ENCODE measurements at places on chromosomes 6 and 20.

DNA sequence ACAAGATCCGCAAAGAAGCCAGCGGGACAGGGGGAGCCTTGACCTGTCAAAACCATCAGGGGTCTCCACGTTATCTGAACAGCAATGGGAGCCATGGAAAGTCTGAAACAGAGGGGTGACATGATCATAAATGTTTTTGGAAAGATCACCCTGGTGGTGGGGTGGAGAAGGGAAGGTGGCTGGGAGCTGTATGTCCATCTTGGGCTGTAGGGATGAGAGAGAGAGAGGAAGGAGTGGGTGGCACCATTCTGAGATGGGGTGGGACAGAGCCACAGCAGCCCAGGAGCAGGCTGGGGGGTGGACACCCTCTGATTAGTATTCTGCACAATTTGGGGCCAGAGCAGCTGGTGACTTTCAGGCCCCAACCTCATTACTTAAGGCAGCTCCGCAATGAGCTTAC, 30.1 kb downstream of the ANKRD60 start:
- no peak for DNase-seq

DNA sequence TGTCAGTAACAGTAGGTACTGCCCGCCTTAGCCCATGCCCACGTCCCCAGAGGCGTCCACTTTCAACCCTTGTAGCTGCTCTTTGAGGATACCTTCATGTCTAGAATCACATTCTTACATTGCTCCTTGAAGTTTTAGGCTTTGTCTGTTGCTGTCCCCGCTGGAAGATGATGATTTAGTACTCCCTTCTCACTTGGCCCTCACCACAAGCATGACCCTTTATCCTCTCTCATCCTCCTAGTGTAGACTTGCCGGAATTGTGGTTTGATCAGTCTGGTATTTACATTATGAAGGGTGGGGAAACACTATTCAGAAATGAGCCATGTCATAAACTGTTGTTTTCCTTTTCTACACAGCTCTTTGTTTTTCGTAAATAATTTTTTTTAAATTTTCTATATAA, 87.4 kb downstream of the ARID1B start:
- DNase-seq = no peak

DNA sequence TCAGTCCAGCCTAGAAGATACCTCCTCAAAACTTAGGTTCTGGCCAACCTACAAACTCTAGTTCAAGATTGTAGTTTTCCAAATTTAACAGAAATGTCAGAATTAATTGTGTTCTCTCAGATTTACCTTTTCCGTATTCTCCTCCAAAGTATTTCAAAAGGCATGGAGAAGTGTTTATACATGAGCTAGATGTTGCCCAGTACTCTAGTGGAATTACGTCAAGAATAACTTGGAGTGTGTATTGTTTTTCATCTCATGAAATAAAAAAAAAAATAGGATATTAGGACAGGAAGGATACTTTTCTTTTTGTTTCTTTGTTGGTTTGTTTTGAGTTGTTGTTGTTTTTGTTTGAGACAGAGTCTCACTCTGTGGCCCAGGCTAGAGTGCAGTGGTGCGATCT, 32.3 kb upstream of the MARCKS start:
- DNase-seq = no peak

DNA sequence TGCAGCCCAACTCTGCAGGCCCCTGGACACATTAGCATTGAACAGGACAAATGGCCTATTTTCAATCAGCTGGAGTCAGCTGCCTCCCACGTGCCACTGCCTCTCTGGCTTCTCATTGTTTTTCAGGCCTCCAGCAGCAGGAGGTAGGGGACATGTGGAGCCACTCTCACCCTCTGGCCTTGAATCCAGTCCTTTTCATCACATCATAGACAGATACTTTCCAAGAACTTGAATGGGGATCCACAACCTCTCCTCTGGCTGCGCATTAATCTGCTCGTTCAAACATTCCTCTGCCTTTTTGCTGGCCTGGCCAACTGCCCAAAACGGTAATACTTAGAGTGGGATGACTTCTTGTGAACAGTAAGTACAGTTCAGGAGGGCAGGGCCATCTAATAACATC, 592.3 kb downstream of the PKHD1 start:
- DNase-seq = no peak

GRCh38 chr6:25458485-25458884, 179.3 kb downstream of the CARMIL1 start:
- DNase-seq = no peak

DNA sequence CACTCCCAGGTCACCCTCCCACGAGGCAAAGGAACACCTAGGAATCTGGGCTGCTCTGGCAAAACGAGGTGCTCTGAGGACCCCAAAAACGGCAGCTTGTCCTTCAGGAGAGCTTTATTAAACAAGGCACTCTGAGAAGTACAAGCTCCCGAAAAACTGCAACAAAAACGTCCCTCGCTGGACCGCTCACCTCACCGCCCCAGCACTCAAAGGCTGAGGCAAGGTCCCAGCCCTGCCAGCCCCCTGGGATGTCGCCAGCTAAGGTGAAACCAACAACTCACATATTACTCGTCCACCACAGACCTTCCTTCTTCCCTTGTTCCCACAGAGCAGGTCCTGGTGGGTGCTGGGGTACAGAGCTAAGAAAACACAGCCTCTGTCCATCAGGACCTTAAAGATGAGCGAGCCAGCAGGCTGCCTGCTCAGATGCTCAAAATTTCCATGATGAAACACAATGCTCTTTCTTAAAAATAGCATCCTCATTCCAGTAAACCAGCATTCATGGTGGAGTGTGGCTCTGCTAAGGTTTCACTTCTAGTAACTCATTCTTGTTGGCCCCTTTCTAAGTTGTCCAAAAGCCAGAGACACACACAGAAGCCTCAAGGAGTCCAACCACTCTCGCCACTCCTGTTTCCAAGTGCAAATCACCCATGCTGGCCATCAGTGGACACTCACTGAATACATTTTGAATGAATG, 35.9 kb downstream of the ATP9A start:
- no peak for DNase-seq

DNA sequence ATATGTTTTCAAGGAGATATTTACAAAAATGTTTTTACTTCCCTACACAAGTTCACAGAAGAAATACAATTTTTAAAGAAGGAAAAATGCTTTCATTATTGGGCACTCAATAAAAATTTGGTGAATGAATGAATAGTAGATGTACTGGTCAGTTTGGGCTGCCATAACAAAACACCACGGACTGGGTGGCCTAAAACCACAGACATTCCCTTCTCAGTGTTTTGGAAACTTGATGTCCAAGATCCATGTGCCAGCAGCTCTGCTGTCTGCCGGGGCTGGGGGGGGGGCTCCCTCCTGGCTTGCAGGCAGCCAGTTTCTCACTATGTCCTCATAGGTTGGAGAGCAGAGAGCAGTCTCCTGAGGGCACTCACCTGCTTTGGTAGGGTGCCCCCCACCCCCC, 62.0 kb downstream of the FAM120B start:
- no peak for DNase-seq

- DNase-seq = no peak
These were observed 493.3 kb upstream of the MARCKS start for GRCh38 chr6:113363866-113364265.

DNA sequence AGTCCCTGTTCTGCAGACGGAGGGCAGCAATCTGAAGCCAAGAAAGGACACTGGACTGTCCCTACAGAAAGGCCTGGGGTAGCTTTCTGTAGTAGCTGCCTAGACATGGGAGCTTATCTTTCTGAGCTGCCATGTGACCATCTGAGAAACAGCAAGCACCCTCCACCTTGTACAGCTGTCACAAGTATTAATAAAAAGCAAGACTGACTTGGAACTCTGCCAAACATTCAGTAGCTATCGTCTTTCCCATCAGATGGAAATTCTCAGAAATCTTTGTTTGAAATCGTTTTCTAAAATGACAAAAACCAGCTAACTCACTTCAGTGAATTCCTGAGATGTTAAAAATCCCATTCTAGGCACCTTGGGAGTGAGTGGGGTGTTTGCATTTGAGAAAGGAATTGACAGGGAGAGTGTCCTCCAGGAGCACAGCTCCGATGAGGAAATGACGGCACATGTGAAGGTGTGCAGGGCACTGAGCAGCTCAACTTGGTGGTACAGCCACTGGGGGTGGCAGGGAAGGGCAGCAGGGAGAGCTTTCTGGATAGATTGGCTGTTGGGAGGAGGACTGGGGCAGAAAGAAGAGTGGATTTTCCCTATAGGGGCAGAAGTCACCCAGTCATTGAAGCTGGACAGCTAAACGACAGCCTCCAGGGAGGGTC, 24.5 kb downstream of the ACSS1 start:
- no peak for DNase-seq

GRCh38 chr20:60589623-60590022, 631.4 kb downstream of the CDH26 start:
- no peak for DNase-seq

DNA sequence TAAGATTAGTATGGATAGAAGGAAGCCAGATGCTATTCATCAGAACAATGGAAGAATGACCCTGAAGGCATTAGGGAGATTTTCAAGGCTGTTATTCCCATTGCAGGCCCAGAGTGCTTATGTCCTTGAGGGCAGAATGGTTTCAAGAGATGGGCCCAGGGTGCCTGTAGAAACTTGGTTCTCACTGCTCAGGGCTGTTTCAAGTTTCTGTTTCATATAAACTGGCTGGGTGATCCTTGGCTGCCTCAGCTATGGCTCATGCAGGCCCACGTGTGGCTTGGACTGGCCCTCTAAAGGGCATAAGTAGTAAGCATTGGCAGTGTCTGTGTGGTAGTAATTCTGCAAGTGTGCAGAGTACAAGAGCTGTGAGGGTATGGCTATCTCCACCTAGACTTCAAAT, 540.9 kb upstream of the MAN1A1 start:
- no peak for DNase-seq

DNA sequence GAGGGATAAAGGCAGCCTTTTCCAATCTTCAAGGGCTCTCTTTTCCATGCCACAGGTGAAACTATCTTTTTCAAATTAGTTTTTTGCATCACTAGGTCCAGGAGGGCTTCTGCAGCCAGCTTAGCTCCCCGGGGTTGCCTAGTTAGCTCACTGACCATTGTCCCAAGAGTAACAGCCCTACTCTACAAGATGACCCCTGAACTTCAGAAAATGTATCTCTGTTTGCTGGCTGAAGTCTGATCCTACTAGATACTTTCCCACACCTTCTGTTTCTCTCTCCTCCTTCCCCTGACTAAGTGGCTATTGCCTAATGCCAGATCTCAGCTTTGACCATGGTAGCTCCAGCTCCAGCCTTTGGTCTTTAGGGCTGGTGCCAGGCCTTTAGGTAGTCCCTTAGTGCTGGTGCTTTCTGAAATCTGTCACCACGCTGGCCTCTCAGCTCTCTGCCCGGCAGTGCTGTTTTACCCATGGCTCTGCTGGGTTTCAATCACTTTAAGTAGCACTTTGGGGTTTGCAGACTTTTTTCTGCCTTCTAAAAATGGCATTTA, 255.1 kb downstream of the RNGTT start:
- no peak for DNase-seq

- DNase-seq = no peak
These were observed 19.4 kb downstream of the COL11A2 start for GRCh38 chr6:33172688-33173534.

GRCh38 chr20:57435498-57436222, 44.5 kb downstream of the RBM38 start:
- DNase-seq = no peak

Measured in T-helper 9 cell (primary cell).